ENCODE measurements at places on chromosomes 3 and 15. TPM values are rescaled to one million over a fixed set of nuclear protein-coding genes. Genes with fewer than 3 reads are reported as not detected.

The DNASE1L3 gene
- total RNA-seq: not detected

The LMAN1L gene
- not detected for total RNA-seq

The EPHA6 gene
- not detected for total RNA-seq

The ACP3 gene
- not detected for total RNA-seq

The VEPH1 gene
- 0.27 TPM for total RNA-seq

The LRRIQ4 gene
- not detected for total RNA-seq

The LRTM1 gene
- not detected for total RNA-seq

The SATB1 gene
- total RNA-seq: not detected

The SNX22 gene
- 0.90 TPM for total RNA-seq

The A4GNT gene
- total RNA-seq: not detected

The GRK7 gene
- not detected for total RNA-seq

The CRTC3 gene
- total RNA-seq: 25.7 TPM

The AZI2 gene
- total RNA-seq: 47.3 TPM

The ZNF502 gene
- 1.8 TPM for total RNA-seq

The ADCY5 gene
- 0.32 TPM for total RNA-seq

The COL6A5 gene
- total RNA-seq: not detected

The EFHB gene
- total RNA-seq: 0.53 TPM

The USP13 gene
- total RNA-seq: 8.1 TPM
